Activated T-helper 9 cell treated with anti-CD3 and anti-CD28 coated beads, Interleukin-2, amount 50 U/mL, for 16 hours (primary cell): ENCODE measurements at places on chromosomes 6 and 20.

DNA sequence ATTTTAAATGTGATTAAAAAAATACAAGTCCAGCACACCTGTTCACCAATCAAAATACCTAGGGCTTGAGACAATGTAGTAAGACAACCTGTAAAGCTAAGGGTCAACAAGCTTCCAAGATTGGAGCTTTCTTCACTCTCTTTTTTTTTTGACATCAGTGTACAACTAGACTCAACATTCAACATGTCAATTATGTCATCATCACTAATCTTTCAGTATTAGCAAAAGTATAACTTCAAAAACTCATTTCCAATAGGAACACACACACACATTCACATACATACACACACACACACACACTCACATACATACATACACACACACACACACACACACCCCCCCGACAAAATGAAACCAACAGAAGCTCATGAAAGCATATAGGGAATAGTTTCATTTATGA, 26.0 kb downstream of the PRKN start:
- no peak for DNase-seq

DNA sequence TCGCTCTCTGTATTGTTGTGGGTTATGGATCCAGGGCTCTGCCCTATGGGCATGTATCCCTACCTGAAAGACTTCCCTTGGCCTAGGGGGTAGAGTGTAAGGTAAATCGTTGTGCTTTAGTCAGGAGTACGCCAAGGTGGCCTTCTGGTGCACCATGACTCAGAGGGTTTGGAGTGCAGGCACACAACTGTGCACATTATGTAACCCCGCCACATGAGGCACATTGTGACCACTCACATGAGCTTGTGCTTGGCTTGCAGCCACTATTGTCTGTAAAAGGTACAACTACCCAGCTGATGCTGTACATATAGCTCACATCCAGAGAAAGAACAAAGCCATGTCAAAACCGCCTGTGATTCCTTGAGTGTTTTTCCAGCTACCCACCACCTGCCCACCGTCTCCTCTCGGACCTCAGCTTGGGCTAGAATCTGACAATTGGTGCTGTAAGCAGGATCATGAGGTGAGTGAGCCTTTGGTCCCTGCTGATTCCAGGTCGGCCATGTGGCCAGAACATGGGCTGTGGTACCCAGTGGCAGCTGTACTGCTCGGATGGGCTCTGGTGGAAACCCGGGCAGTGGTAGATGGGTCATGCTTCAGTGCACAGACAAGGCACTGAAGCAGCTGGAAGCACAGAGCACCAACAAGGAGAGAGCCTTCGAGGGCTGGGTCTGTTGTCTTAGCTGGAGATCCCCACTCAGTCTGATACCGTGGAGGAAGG, 33.8 kb downstream of the HDDC2 start:
- DNase-seq = no peak

DNA sequence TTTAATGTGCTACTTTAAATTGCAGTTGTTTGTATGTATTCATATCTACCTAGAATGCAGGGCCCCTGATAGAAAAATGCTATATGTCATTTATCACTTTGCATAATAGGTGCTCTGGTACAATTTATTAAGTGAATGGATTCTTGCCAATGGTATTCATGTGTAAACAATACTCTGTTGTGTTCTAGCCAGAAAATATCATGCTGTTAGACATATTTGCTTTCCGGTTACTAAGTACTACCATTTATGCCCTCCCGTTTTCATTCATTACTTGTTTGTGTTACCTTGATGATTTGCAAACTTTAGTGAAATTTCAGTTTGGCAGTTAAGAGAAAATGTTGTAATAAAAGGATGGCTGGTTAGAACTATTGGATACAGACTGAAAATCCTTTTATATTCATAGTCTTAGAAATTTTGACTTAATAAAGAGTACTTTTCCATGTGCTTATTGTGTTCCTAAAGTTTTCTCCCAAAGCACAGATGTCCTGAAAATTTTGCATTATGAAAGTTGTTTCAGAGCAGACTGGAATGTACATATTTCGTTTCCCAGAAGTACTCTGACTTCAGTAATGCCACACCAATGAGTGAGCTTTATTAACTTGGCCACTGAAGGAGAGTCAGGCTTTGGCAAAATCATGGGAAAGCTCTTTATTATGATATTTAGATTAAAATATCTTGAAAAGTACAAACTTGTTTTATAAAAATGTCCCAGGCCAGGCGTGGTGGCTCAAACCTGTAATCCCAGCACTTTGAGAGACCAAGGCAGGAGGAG, 31.5 kb downstream of the RPF2 start:
- DNase-seq = no peak

GRCh38 chr6:7058250-7058923, 49.4 kb upstream of the RREB1 start:
- DNase-seq = no peak

- no peak for DNase-seq
These were observed 47.2 kb downstream of the FOXF2 start for GRCh38 chr6:1436334-1437306.

- DNase-seq = no peak
These were observed 134.7 kb upstream of the IFNGR1 start for GRCh38 chr6:137353842-137354397.

GRCh38 chr6:99498421-99498820, 16.8 kb downstream of the USP45 start:
- no peak for DNase-seq

DNA sequence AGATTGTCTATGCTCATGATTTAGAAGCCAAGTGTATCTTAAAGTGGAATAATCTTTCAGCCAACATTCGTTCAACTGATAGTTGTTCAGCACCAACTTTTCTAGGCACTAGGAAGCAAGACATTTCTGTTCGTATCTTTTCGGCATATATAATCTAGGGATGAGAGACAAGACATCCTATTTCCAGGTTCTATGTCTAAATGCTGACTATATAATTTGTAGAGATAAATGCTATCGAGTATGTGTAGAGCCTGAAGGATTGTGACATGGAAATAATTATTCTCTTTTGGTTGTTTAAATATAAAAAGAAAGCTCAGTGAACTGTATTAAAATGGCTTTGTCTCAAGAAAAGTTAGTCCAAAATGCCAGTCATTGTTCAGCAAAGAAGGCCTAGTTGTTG, 371.6 kb downstream of the DOK5 start:
- no peak for DNase-seq

- no peak for DNase-seq
These were observed 37.0 kb downstream of the RNF217 start for GRCh38 chr6:124999105-124999764.

DNA sequence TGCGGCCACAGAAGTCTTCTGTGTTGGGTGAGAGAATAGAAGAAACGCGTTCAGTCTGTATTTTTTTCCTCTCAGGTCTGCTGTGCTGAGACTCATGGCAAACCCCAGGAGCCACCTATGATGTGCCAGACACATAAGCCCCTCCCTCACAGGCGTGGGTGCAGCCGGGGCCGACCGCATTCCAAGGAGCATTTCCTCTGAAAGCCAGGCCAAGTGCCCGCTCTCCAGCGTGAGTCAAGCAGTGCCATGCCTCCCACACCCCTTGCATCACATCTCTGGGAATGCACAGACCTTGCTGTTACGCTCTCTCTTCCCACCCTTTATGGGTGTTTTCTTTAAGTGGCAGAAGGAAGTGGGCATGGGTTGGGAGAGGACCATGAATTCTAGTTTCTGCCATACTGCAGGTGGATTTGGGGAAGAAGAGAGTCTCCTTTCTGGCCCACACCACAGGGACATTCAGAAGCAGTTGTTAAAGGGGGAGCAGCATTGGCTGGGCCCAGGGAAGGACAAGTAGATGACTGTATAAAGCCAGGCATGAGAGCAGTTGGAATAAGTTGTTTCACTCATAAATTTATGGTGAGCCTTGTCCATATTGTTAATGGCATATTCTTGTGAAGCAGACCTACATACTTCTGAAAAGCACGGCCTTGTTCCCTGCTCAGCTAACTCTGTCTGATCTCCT, 37.1 kb upstream of the TFAP2A start:
- no peak for DNase-seq

DNA sequence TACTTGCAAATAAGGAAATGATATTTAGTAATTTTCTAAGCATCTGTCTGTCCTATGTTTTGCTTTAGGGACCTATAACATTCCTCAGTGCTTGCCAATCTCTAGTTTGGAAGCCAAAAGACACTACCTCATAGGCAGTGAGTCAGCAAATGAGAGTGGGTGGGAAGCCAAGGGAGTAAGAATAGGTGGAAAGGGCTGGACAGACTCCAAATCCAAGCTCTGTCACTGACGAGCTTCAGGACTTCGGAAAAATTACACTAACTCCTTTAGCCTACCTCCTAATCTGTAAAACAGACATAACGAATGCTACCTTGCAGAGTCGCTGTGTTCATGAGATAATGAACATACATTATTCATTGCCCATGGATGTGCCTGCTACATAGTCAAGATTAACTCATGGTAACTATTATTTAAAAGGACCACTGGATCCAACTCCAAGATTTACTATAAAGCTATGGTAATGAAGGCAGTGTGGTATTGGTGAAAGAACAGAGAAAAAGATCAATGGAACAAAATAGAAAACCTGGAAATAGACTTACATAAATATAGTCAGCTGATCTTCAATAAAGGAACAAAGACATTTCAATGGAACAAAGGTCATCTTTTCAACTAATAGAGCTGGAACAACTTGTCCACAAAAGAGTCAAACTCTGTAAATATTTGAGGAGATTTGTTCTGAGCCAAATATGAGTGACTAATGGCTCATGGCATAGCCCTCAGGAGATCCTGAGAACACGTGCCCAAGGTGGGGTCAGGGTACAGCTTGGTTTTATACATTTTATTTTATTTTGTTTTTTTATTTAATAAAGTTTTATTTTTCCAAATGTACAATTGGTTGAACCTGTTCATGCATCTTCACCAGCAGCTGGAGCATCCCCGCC, 64.1 kb downstream of the FAM50B start:
- DNase-seq = no peak

GRCh38 chr6:30991891-30992290, 8.4 kb downstream of the MUC21 start:
- DNase-seq = no peak

GRCh38 chr20:22619806-22620205, 35.4 kb upstream of the FOXA2 start:
- DNase-seq = no peak

DNA sequence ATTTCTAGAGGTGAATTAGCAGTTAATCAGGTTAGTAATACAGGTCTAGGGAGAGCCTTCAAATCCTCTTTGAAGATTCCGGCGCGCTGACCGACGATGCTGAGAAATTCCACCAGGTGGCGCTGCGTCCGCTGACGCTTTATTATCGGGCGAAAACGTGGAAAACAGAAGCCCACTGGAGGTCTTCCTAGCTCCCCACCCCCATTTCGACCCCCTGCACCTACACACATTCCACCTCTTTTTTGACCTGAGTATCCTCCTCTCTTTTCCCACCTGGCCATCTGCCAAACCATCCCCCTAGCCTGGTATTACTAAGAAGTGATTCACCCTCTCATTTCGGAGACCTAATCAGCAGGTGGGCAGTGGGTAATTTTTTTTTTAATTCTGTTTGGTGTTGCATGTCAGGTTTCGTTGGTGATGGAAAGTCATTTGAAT, 65.4 kb upstream of the RIN2 start:
- peak; percentile 15 for DNase-seq

DNA sequence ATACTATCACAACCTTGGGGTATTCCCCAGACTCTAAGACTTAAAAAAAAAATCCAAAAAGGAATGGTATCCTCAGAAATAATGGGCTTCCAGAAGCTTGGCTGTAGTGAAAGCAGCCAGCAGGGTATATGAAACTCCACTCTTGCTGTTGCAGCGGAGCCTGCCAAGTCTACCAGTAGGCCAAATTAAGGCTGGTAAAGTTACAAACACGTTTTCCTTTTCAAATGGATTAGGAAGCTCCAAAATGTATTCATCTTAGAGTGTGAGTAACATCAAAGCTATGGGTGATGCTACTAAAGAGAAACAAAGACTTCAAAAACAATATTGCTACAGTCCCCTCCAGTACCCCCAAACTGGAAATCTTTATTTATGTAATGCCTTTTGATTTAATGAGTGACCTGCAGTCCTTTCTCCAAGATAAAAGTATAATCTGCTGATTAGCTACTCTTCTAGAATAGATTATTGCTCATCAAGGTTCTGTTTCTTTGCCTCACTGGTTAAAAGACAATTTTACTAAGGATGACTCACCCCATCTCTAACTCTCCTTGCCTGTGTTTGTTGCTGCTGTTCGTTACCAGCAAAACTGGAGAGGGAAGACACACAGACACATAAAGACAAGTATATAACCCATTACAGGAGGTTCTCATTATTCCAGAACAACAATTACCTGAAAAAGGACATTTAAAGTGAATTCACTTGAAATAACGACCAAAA, 84.9 kb downstream of the BTBD9 start:
- DNase-seq = no peak

- DNase-seq = no peak
These were observed 61.1 kb downstream of the ZBTB2 start for GRCh38 chr6:151330130-151330696.

GRCh38 chr20:48709058-48709691, 118.6 kb downstream of the PREX1 start:
- DNase-seq = no peak

DNA sequence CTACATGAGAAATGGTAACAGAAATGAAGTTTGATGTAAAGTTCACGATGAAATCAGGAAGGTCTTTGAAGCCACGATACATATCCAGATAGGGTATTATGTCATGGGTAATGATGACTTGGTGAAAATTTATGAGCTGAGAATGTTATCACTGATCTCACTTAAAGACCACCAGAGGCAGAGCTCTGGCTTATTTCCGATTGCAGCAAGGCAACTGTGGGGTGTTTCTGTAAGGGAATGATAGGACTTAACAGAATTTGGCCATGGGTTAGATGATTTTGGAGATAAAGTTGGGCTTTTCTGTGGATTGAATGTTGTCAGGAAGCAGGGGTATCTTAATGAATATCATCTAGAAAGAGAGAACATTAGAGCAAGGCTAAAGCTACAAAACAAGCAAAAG, 508.4 kb downstream of the HDGFL1 start:
- no peak for DNase-seq

DNA sequence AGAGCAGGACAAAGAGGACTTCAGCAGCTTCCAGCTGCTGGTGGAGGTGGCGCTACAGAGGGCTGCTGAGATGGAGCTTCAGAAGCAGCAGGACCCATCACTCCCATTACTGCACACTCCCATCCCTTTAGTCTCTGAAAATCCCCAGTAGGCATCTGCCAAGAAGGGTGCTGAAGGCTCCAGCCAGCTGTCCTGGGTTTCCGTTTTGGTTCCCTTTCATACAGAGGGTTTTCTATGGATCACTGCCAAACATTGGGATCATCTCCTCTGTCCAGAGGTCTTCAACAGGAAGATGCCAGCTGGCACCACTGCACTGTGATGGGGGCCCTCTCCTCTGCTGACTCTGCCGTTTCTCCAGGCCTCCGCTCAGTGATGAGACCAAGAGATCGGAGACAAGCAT, 14.3 kb upstream of the RAB5IF start:
- no peak for DNase-seq
